ENCODE measurements at places on chromosomes 4 and X.

GRCh38 chr4:87521757-87522374 lies 7.3 kb downstream of the SPARCL1 start:
- DNase-seq, result no peak

DNA sequence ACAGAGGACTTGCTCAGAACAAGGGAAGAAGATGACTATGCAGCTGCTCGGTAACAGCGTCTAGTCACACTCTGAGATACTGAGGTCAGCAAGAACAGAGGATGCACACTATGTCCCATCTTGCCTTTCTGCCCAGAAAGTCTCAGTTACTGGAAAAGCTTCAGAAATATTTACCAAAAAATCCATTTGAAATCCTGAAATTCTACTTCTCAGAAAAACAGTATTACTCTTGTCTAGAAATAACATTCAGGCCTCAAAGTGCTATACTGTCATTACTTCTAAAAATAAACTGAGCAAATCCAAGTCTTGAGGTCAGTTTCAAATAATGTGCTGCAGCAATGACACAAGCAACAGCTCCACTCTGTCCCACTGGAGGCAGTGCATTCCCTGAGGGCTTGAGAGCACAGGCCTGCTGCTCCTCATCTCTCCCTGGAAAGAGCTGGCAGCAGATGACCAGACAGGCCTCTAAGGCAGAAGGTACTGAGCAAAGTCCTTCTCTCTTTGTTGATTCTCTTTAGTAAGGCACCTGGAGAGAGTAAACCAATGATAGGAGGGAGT lies 76.9 kb downstream of the CAMK2D start:
- DNase-seq, result peak; percentile 88

- DNase-seq, result no peak
Measured at GRCh38 chrX:72023071-72023470, 108.6 kb downstream of the RTL5 start.

DNA sequence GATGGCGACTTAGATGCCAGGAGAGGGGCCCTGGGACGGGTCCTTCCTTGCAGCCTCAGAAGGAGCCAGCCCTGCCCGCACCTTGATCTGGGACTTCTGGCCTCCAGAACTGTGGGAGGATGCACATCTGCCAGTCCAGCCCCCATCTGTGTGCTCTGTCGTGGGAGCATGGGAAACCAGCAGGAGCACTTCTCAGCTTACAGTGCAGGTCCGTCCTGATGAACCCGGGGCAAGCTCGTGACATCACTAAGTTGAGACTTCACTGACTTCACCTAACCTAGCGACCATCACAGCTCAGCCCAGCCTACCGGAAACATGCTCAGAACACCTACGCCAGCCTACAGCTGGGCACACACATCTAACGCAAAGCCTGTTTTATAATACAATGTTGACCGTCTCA lies 38.1 kb downstream of the ABLIM2 start:
- no peak for DNase-seq

DNA sequence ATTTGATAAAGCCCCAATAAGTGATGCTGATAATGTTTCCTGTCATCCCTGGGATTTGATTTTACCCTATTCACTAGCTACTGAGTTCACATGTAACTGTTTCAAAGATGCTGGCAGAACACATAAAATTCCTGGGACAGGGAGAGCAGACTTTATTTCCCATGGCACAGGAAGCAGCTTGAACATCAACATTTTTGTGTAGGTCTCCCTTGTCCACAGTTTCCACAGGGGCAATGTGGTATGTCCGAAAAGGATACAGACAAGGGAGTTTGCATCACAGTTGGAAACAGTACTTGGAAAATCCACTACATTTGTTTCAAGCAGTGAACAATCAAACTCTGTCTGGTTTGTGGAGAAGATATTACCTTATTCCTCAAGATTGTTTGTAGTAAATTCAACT lies 129.2 kb upstream of the KLHL4 start:
- DNase-seq, result no peak

DNA sequence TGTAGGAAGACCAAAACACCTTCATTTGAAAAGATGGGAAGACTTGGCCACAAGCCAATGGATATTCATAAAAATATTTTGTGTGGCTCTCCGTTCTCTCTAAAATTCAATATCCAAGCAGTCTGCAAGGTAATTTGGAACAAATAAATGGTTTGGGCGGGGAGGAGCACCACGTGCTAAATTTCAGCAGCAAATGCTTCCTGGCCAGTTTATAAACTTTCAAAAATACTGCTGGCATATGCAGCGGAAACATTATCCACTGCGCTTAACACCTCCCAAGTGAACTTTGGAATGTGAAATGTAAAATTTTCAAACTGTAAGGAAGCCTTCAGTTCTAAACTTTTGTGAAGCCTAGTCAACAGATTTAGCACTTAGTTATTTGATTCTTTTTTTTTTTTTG lies 191.0 kb downstream of the NSUN7 start:
- no peak for DNase-seq

GRCh38 chrX:21944136-21944615 lies 3.7 kb downstream of the SMS start:
- no peak for DNase-seq

DNA sequence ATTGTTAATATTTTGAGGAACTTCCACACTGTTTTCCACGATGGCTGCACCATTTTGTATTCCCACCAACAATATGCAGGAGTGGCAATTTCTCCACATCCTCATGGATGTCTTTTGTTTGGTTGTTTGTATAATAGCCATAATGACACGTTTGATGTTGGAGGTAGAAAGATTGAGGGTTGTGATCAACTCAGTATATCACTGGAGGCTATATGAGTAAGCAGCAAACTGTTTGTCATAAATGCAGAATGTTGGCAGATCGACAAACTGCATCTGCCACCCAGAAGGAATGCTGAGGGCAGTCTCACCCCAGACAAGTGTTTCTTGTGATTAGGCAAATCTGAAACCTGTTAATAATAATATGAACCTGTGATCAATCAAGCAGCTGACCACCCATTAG lies 243.9 kb upstream of the WDFY3 start:
- DNase-seq, result no peak

DNA sequence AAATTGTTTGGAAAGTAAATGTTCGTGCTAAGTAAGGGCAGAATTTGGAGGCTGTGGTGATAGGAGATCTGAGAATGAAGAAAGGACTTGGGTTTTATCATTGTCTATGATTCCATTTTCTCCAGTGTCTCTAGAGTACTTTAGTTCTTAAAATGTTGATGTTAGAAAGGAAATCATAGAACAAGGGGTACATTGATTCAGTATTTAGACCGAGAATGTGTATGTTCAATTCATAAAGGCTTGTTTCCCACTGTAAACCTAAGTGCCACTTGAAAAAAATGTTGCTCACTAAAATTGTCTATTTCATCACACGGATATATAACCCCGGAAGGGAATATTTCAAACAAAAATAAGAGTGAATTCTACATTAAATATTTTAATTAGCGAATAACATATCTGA lies 159.3 kb upstream of the ETNPPL start:
- no peak for DNase-seq

GRCh38 chr4:168605411-168605810 lies 108.6 kb downstream of the PALLD start:
- DNase-seq, result no peak

- no peak for DNase-seq
Measured at GRCh38 chr4:187157380-187157958, 433.8 kb upstream of the FAT1 start.

GRCh38 chr4:37054531-37055077 lies 189.9 kb upstream of the NWD2 start:
- DNase-seq, result no peak

DNA sequence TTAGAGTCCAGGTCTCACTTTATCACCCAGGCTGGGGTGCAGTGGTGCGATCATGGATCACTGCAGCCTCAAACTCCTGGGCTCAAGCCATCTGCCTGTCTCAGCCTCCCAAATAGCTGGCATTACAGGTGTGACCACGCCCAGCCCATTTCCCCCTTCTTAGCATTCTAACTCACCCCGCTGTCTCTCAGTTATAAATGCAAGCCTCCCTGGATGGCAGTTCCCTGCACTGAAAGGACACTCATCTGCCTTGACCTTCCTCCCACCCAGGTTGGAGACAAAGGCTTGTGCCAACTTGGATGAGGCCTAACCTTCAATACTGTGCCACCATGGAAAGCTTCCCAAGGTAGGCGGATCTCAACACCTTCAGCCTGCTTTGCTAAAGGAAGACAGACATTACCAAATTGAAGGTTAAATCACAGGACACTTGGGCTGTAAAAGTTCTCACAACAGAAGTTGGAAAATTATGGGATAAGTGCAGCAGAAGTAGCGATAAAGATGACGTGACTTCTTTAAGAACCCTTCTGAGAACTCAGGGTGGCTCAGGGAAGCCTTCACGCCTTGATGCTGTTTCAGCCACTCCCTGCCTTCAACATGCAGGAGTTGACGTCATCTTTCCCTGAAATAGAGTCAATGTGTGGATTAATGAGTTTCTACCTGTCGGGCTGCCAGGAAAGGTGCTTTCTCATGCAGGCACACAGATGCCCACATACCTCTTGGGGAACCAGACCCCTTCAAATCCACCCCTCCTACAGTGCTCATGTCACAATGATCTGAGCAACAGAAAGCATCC lies 10.6 kb upstream of the GPM6B start:
- no peak for DNase-seq

- DNase-seq, result peak; percentile 55
Measured at GRCh38 chr4:36551697-36552214, 270.3 kb downstream of the DTHD1 start.

DNA sequence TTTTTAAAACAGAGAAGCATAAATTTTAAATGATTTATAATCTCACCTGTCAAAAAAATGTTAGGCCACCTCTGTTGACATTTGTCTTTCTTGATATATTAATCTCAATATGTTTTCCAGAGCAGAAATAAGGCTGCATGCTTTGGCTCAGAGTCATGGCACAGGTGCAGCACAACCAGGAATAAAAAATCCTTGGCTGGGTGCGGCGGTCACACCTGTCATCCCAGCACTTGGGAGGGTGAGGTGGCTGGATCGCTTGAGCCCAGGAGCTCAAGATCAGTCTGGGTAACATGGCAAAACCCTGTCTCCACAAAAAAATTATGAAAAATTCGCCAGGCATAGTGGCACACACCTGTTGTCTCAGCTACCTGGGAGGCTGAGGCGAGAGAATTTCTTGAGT lies 18.1 kb downstream of the CPLX1 start:
- no peak for DNase-seq

- no peak for DNase-seq
Measured at GRCh38 chr4:62517716-62518115, 1317.6 kb downstream of the ADGRL3 start.

- no peak for DNase-seq
Measured at GRCh38 chr4:152853293-152853692, 73.5 kb downstream of the ARFIP1 start.

DNA sequence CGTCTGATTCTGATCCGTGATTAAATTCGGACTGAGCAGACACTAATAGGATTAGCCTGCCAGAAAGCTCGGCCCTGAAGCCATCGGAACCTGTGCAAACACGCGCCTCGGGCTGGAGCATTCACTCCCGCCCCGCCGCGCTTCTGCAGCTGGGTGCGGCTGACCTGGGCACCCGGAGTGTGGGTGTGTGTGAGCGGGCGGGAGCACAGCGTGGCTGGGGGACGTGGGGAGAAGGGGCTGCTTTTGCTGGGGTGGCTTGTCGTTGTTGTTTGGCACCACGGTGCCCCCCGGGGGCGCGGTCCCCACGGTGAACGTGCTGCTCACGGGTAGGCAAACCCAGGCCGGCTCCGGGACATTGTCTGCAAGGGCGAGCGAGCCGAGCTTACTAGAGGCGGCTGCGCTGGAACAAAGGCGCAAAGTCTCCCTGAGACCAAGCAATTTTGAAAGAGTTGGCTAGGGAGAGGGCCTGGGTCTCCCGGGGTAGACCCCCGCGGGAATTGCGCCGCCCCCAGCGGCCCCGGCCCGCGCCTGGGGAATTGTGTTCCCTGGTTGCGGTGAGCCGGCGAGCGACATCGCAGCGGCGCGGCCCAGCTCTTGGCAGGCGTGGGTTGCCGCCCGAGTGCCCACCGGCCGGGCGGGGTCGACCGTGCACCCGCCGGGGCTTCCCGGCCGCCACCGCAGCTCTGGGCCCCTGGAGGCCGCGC lies 1.4 kb downstream of the MAMLD1 start:
- DNase-seq, result peak; percentile 26

DNA sequence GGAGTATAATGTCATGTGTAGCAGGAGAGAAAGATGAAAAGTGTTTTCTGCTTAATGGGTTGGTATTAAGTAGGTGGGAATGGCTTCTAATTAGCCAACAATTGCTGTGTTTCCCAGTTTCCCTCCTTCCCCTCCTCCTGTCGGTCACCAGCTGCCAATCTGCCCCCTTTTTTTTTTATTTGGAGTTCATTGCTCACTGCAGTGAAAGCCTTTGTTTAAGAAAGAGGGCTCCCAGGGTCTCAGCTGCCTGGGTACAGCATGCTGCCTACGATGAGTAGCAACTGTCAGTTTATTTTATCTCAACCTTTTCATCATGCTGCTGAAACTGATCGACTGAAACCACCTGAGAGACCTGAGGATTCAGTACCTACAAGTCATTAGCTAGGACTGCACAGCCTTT lies 149.0 kb downstream of the POU4F2 start:
- no peak for DNase-seq

DNA sequence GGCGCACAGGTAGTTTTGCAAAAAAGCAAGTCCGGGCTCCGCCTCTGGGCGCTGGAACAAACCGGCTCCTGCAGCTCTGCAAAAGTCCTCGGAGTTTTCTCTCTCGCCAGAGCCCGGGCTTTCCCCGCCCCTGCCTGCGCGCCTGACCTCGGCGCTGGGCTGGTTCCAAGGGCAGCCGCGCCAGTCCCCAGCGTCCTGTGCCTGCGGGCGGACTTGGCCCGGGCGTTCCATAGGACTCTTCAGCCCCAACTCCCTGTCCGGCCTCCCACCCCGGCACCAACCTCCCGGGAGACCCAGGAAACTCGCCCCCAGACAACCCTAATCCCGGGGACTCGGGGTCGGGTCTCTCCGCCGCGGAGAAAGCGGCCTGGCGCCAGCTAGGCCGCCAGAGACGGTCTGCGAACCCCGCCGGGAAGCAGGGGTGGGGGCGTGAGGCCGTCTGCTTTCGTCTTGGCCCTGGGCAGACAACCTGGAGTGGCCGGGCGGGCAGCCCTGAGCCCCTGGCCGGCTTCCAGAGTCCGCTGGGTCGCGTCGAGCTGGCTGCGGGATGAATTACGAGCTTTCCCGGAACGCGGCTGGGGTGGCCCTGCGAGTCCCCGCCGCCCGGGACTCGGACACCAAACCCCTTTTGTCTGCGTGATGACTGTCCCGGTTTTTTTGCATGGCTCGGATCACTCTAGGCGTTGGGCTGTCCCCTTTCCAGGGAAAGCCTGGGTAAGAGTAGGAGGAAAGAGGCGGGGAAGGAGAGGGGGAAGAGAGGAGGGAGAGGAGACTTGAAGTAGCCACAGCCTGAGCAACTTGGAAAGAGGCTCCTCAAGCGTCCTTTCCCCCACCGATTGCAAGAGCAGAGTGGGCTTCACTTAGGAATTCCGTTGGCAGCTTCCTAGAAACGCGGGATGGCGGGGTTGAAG lies 916 bp downstream of the MXRA5 start:
- no peak for DNase-seq

- DNase-seq, result no peak
Measured at GRCh38 chrX:50813843-50814661, at the start of gene SHROOM4. Gene SHROOM4, minus strand, starts transcription at chrX:50814194. Its CDS starts 176 bp downstream, at chrX:50814018.

- no peak for DNase-seq
Measured at GRCh38 chrX:132742246-132742645, 216.2 kb downstream of the HS6ST2 start.

Data from activated CD4-positive, alpha-beta T cell treated with anti-CD3 and anti-CD28 coated beads, Interleukin-10, Interleukin-2, amounts not matched to agents 100 ng/mL and 50 ng/mL, durations not matched to agents 16 hours and 8 hours (primary cell).